ENCODE measurements at places on chromosomes 6 and 20.

DNA sequence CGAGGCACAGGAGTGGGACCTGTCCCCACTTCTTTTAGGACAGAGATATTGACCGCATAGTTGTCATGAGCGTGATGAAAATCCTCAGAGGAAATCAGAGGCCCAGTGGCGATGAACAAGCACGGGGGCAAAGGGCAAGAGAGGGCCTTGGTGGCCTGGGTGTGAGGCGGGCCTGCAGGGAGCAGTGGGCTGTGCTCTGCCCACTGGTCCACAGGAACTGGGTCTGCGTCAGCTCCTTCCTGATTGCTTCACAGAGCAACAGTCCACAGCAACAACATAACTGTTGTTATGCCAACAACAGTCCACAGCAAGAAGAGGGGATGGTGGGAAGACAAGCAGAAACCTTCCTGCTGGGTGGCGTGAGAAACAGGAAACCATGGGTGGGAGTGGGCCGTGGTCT, 335.6 kb downstream of the ZFAND3 start:
- DNase-seq, result no peak

- DNase-seq, result no peak
Observed at GRCh38 chr20:4802527-4802926, 80.8 kb downstream of the PRND start.

DNA sequence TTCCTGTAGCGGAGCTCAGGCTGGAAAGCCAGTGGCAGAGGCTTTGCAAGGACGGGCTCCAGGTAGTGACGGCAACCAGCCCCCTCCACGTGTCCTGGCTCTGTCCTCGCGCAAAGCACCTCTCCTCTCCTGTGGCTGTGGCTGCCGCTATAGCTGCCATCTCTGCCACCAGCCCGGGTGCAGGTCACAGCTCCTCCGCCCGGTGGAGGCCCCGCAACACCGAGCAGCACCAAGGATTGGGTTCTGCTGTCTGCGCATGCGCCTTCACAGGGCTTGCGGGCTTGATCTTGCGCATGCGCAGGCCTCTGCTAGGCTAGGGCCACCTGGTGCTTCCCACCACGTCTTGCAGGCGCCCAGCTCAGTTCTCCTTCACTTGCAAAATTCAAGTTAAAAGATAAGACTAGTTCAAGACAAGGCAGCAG, 625.4 kb downstream of the QKI start:
- DNase-seq, result no peak

GRCh38 chr6:80792151-80792550, 685.7 kb downstream of the BCKDHB start:
- DNase-seq, result no peak

- no peak for DNase-seq
Observed at GRCh38 chr20:64146301-64146935, 17.8 kb upstream of the MYT1 start.

GRCh38 chr6:73182021-73182607, 43.2 kb downstream of the KHDC1L start:
- DNase-seq, result no peak

GRCh38 chr6:10690651-10691445, 3.6 kb downstream of the C6orf52 start:
- no peak for DNase-seq

DNA sequence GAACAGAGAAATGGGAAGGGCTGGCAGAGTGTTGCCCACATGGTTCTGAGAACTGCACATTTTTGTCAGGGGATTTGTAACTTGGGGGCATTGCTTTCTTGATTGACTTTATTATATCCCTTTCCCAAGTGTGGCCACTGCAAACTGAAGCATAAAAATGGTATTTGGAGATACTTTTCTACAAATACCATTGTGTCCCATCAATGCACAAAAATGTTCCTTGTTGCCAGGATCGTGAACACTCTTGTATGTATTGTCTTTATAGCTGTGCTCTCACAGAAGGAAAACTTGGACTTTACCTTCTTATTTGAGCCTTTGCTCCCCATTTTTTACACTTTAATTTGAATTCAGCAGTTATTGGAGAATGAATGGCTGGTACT, 57.1 kb upstream of the C20orf144 start:
- no peak for DNase-seq

GRCh38 chr6:147023581-147023980, 180.6 kb upstream of the STXBP5 start:
- no peak for DNase-seq

DNA sequence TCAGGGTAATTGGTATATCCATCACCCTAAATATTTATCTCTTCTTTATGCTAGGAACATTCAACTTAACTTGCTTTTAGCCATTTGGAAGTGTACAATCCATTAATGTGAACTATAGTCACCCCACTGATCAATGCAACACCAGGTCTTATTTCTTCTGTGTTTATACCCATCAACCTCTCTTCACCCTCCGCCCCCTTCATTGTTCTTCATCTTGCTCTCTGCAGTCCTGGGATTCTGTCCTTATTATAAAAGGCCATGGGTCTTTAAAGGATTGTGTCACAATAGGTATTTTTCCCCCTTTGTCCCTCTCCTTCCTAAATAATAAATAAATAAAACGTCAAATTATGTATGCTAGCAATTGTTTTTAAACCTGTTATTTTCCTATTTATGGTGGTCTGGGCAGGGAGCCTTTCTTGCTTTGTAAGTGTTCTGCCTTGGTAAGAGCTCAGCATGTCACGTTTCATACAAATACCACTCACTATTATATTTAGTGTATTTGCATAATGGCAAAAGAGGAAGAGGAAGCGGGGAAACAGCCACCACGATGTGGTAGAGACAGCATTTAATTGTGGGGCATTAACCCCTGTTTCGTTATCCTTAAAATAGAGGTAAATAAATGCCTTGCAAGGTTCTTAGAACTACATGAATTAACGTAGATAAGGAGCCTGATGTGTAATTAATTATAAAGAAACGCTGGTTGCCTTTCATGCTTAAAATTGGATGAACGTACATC, 1.9 kb downstream of the ABRACL start:
- no peak for DNase-seq

DNA sequence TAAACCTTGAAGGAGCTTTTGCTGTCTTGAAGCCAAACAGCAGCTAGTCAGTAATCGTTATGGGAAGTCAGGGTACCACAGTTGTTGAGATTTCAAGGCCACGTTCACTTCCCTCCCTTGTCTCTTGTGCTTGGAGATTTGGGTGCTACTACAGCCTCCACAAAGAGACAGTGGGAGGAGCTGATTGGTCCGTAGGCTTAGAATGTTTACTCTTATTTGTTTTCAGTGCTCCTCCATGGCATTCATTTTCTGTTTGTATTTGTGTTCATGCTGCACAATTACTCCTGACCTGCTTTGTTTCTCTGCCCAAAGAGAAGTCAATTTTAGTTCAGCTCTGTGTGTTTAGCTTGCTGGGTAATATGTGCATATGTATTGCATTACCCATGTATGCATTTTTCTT, 147.7 kb downstream of the PRL start:
- peak; percentile 5 for DNase-seq

- no peak for DNase-seq
Observed at GRCh38 chr20:48983423-48984400, 62.2 kb downstream of the ARFGEF2 start.

- no peak for DNase-seq
Observed at GRCh38 chr6:55379471-55379870, 52.2 kb downstream of the GFRAL start.
